Camera-type eye (tissue), 1 donor: ENCODE measurements at places on chromosomes 6 and 20. TPM values are rescaled to one million over a fixed set of nuclear protein-coding genes. Genes with fewer than 3 reads are reported as not detected.

Gene WFDC10B
- total RNA-seq = not detected

Gene FAM217A
- not detected for total RNA-seq

Gene ALDH8A1
- total RNA-seq = 1.4 TPM

Gene RSPO4
- total RNA-seq = 0.66 TPM

Gene CCN6
- total RNA-seq = not detected

Gene DTNBP1
- 20.5 TPM for total RNA-seq

Gene PRELID3B
- 45.1 TPM for total RNA-seq

Gene PACRG
- total RNA-seq = 10.6 TPM

Gene NHLRC1
- total RNA-seq = 2.8 TPM

Gene C20orf144
- total RNA-seq = 0.22 TPM

Gene SOX18
- 7.1 TPM for total RNA-seq

Gene NAA20
- total RNA-seq = 31.8 TPM

Gene IL17F
- total RNA-seq = not detected

Gene TP53TG5
- not detected for total RNA-seq

Gene ID1
- total RNA-seq = 143 TPM

Gene HLA-DQB2
- total RNA-seq = not detected

Gene OXT
- not detected for total RNA-seq

Gene SLC16A10
- 12.0 TPM for total RNA-seq

Gene RBM24
- total RNA-seq = 56.3 TPM

Gene BTN2A1
- 15.9 TPM for total RNA-seq

Gene PAX1
- 0.33 TPM for total RNA-seq

Gene TSPYL4
- 51.3 TPM for total RNA-seq

Gene TASP1
- total RNA-seq = 32.3 TPM

Gene MLIP
- total RNA-seq = 8.0 TPM

Gene CD93
- 47.2 TPM for total RNA-seq

Gene LCA5
- 34.3 TPM for total RNA-seq

Gene HLA-E
- total RNA-seq = 137 TPM

Gene GSS
- 99.4 TPM for total RNA-seq

Gene ZFP57
- total RNA-seq = not detected

Gene AKAP12
- 228 TPM for total RNA-seq

Gene SPAG4
- total RNA-seq = 1.2 TPM

Gene ZSCAN23
- total RNA-seq = 26.7 TPM

Gene LAMA4
- 166 TPM for total RNA-seq

Gene TFAP2D
- total RNA-seq = 1.3 TPM

Gene PABPC1L
- 17.4 TPM for total RNA-seq

Gene SYCP2L
- total RNA-seq = 3.2 TPM

Gene HTR1E
- total RNA-seq = 0.33 TPM

Gene SYTL3
- 3.2 TPM for total RNA-seq

Gene IRAK1BP1
- total RNA-seq = 26.4 TPM

Gene CRISP2
- total RNA-seq = 0.55 TPM

Gene MARCKS
- total RNA-seq = 248 TPM

Gene SAMD5
- total RNA-seq = 23.1 TPM

Gene TREML2
- total RNA-seq = 0.27 TPM

Gene CCND3
- total RNA-seq = 17.9 TPM

Gene IPCEF1
- total RNA-seq = 2.1 TPM

Gene C2
- 6.2 TPM for total RNA-seq

Gene POPDC3
- 5.4 TPM for total RNA-seq

Gene SLC26A8
- total RNA-seq = 1.4 TPM
